ENCODE measurements at places on chromosomes 12 and 14.
A peak's percentile ranks its signal among the peaks of the same experiment; 100 is the strongest.

GRCh38 chr12:6088921-6089747, 35.3 kb downstream of the VWF start:
- peak; percentile 98 for DNase-seq

DNA sequence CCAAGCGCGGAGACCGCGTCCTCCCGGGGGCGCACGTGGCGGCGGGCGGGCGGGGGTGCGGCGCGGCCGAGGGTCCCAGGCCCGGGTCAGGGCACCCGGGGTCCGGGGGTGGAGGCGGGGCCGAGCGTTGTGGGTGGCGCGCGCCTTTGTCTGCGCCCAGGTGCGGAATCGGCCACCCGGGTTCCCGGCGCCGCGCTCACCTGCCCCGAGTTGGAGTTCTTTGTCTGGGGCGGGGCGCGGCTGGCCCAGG, 50.1 kb downstream of the LRCOL1 start:
- DNase-seq = no peak

DNA sequence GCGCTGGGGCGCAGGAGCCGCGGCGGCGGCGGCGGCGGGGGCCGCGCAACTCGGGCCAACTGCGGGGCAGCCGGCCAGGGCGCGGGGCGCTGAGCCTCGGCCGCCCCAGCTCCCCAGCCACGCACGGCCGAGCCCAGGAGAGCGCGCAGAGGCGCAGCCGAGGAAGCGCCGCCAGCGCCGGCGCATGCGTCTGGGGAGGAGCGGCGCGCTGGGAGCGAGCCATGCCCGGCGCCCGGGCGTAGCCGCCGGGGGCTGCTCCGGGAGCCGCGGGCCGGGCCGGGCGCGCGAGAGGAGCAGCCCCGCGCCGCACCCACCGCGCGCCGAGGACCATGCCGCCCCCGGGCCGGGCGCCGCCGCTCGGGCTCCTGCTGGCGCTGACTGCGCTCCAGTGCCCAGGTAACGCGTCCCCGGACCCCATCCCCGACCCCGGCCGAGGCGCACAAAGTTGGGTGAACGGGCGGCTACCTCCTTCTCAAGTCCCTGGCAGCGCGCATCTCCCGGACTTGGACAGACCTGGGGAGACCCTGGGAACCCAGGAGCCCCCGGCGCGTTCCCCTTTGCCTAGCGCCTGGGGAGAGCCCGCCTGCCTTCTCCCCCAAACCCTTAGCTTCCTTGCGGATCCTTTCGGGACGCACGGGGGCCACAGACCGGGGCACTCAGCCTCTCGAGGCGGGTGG, 121.4 kb downstream of the AACS start:
- no peak for DNase-seq

DNA sequence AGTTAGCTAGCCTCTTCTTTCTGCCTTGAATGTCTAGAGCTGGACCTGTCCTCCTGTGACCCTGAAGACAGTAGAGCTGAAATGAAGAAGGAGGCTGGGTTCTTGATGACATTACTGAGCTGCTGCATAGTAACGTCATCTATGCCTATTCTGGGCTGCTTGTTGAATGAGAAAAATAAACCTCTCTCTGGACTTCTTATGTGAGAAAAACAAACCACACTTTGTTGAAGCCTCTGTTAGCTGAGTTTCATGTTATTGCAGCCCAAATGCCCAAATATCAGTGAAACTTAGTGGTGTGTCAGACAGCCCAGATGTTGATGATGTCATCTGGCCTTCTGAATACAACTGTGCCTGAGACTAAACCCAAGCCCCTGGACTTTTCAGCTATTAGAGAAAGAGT, 67.0 kb upstream of the MAX start:
- DNase-seq = no peak

GRCh38 chr14:76235628-76236027, 83.9 kb downstream of the GPATCH2L start:
- DNase-seq = no peak

DNA sequence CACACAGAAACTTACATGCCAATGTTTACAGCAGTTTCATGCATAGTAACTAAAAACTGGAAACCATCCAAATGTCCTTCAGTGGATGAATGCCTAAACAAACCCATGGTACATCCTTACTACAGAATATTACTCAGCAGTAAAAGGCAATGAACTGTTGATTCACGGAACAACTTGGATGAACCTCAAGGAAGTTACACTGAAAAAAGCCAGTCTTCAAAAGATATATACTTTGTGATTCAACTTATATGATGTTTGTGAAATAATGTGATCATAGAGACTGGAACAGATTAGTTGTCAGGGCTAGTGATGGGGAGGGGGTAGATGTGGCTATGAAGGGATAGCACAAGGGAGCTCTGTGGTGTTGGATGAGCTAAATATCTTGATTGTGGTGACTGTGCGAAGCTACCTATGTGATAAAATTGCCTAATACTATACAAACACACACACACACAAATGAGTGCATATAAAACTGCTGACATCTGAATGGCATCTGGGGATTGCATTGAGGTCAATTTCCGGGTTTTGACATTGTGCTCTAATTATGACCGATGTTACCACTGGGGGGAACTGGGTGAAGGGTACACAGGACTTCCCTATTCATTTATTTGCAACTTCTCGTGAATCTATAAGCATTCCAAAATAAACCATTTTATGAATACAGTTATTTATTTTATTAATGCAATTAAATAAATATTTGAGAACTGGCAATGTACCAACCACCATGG, 94.3 kb downstream of the RIN3 start:
- no peak for DNase-seq
